ENCODE measurements at places on chromosomes 6 and 20.

DNA sequence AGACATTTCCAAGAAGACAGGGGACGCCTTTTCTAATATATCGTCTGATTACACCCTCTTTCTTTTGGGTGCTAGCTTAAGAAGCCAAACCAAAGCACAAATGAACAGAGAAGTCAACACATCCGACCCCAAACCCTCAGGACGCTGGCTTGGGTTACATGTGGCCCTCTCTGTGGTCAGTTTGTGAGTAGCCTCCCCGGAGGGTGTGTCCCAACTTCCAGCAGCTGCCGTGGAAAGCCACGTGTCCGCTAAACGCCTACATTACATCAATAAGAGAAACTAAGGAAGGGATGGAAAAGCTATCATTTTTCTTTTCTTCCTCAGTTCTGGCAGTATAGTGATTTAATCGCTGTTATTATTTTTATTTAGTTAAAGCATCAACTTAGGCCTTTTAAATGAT, 487 bp upstream of the BMP6 start:
- no peak for DNase-seq

GRCh38 chr20:8367689-8368088, 235.6 kb downstream of the PLCB1 start:
- no peak for DNase-seq

GRCh38 chr20:40915756-40916155, 112.9 kb upstream of the TOP1 start:
- no peak for DNase-seq

DNA sequence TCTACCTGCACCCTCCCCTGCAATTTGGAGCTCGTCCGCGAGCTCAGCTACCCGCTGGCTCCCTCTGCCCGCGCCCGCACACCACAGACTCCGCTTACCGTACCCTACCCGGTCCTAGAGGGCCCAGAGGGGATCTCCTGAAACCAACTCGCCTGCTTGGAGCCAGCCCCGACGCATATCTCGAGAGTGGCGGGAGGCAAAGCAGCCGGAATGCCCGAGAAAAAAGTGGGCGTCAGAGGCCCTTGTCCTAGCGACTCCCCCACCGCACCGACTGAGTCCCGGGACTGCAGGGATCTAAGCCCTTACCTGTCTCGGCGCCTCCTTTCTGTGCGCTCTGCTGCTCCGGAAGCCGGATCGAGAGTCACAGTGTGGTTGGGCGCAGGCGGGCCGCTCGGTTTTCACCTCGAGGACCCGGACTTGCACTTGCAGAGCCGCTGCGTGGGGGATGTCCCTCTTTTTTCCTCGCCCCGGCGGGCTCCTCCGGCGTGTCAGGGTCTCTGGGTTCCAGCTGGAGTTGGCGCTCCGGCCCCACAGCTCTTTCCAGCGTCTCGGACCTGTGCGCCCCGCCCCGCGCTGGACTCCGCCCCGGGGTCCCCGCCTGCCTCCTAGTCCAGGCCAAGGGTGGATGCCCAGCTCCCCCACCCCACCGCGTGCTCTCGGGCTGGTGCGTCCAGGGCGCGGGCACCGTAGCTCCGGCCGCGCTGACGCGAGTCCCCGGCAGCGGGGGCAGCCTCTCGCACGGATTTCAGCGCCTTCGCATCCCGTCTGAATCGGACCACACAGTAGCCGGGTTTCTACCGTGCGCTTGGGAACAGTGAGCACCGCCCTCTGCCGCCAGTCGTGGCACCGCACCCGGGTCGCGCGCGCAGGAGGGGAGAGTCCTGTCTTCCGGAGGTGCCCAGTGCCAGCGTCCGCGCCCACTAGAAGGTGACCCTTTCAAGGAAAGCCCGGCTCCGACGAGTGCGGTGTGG, at the start of gene PROKR2:
TSS of gene PROKR2 (minus strand) at position 767 of the 971 bp plus-strand sequence. CDS start 2,585 bp downstream, outside the sequence.
- peak; percentile 50 for DNase-seq

DNA sequence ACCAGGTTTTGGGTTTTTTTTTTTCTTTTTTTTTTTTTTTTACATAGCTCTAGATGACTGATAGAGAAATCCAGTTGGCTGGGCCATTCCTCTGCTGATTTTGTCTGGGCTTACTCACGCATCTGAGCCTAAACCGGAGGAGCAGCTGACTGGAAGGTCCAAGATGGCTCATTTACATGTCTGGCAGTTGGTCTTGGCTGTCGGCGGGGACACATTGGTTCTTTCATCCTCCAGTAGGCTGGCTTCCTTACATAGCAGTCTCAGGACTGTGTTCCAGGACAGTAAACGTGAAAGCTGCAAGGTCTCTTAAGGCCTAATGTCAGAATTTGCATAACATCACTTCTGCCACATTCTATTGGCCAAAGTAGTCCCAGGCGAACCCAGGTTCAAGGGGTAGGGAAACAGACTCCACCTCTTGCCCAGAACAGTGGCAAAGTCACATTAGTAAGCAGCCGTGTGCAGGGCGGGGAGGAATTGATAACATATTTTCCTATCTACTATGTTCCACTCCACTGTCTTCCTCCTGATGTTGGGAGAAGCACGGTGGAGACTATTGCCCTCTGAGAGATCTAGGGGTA, 87.0 kb downstream of the CDH22 start:
- DNase-seq = no peak

GRCh38 chr6:168902075-168902474, 351.6 kb downstream of the THBS2 start:
- no peak for DNase-seq

DNA sequence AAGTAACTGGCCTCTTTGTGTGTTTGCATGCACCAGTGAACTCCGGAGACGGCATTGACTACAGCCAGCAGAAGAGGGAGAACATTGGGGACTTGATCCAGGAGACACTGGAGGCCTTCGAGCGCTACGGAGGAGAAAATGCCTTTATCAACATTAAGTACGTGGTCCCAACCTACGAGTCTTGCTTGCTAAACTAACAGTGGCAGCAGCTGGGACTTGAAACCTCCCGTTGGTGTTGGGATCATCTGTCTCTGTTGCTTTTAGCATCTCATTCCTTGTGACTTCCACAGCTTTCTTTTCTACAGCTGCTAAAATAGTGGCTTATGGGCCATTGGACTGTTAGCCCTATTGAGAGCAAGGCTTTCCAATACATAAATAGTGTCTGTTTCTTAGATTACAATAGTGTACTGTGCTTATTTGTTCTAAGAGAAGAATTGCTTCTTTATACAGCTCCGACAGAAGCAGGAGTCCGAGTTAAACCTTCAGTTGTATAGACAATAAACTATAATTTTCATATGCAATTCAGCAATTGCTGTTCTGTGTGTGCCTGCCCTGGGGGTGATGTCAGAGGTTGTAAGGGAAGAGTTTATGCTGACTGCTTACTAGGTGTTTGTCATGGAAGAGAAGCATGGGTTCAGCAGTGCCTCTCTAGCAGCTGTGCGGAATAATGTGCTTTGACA, 99.6 kb upstream of the QKI start:
- DNase-seq = no peak

DNA sequence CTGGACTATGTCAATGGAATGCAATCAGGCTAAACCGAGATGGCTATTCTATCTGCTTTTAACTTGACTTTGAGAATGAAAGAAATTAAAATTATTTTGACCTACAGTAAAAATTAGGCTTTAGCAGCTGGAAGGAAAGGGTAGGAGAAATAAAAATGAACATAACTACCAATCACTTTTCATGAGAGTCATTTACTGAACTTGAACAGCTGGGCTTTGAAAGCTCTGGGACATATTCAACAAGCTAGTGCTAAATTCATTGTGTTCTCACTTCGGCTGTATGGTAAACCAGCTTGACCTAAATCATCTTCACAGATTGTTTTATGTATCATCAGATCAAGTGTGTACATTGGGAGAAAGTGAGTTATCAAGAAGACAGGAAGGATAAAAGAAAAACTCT, 161.5 kb upstream of the STXBP5 start:
- no peak for DNase-seq

DNA sequence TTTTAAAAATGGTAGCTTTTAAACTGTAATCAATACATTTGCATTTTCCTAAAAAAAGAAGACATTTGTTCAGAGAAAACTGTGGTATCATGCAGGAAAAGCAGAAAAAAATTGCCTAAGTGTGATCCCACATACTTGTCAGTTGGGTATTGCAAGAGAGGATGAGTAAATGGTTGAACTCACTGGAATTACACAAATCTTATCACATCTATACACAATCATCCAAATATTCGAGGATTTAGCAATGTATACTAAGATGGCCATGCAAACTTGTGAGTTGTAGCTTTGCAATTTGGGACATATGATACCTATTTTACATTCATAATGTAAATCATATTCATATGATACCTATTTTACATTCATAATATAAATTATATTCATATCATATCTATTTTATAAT, 58.2 kb upstream of the GJE1 start:
- DNase-seq = no peak

DNA sequence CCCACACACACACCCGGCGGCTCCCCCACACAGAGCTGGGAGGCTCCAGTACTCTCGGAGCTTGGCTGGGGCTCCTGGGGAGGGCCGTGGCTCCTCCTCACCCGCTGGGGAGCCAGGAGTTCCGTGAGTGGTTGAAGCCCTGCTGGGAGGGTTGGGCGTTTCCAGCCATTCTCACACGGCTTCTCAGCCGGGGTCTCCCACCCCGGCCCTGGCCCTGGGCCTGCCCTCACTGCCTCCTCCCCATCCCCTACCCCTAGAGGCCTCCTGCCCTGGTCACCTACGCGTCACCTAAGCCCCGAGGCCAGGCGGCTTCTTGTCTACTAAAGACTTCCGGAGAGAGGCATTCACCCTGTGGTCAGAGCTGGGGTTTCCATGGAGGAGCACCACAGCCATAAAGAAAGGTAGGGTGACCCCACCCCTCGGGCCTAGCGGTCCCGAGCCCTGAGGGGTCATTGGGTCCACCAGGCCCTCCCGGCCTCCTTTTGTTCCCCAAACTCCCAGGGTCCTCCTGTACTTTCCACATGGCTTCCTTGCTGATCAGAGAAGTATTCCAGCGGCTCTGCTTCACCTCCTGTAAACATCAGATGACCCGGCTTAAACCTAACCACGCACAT, 99.3 kb downstream of the TTLL2 start:
- DNase-seq = no peak

- no peak for DNase-seq
These were observed 257.7 kb downstream of the SYNE1 start for GRCh38 chr6:152379423-152379822.

- DNase-seq = peak; percentile 80
These were observed 22.2 kb downstream of the TNXB start for GRCh38 chr6:32086661-32087573.

DNA sequence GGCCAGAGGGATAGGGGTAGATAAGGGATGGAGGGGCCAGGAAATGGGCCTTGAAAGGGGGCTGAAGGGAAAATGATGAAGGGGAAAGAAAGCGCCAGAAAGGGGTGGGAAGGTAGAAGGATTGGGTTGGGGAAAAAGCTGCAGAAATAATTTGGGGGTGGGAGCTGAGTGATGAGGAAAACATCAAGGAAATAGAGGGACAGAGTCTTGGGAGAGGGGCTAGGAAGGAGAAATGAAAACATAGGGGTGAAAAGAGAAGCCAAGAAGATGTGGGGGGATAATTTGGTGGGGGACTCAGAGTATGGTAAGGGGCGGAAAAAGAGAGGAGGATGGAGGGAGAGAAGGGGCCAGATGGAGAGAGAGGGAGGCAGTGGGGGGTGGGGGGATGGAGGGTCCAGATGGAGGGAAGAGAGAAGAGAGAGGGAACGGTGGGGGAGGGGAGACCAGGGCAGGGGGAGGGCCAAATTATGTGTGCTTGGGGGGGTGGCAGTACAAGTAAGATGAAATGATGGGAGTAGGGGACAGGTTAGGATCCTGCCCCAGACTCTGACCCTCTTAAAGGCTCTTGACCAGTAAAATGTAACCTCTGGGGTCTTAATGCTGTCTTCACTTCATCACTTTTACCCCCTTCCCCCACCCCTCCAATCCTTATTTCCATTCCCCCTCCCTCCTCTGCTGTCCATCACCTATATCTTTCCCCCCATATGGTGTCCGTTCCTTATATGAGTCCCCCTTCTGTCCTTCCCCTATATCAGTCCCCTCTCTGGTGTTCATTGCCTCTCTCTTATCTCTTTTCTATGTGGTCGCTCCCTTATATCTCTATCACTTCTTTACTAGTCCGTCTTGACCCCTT, 852 bp downstream of the SYNGAP1 start:
- DNase-seq = no peak

DNA sequence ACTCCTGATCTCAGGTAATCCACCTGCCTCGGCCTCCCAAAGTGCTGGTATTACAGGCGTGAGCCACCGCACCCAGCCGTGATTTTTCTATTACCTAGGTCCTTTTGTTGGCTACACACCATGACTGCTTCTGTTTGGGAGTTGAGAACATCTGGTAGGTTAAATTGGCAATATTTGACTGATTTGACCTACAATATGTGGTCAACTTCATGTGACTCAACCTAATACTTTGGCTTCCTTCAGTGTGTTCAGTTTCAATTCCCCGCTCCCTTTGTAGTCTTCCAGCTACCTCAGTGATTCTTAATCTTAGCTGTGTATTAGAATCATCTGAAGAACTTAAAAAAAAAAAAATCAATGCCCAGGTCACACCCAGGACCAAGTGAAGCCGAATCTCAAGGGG, 47.4 kb downstream of the MYB start:
- DNase-seq = no peak

GRCh38 chr6:150349546-150349945, 19.3 kb upstream of the IYD start:
- no peak for DNase-seq

DNA sequence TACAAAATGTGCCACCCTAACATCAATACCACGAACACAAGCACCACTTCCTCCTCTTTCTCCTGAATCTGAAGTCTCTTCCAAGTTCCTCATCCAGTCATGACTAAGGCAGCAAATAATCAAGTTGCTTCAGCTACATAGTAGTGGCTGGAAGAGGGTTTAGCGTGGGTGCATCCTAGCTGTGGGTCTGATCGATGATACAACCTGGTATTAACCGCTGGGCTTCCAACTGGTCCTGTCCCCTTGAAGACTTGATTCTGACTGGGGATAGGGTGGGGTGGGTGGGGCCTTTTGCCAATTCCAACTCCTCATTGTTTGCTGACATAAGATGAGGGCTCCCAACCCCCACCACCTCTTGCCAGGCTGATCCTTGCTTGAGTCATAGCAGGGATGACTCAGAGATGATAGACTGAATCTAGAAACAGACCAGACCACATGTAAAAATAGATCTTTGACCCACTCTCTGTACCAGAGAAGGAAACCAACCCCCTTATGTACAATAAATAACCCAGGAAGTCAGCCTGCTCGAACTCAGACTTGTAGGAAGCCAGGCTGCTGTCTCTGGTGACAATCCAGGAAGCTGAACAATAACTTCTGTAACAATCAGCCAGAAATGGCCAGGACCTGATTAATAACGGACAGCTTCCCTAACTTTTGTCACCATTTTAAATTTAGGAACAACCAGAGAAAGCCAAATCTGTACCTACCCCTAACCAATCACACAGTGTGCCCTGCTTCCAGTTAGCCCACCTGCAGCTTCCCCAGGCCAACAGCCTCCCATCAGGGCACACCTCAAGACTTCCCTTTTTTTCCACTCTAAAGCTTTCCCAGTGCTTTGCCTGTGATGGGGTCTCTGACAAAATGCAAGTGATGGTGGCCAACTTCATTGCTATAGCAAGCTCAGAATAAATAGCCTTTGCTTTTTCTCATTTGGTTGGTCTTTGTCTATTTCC, 68.9 kb upstream of the FAM184A start:
- peak; percentile 63 for DNase-seq
